Melanocyte of skin (primary cell): ENCODE measurements at places on chromosomes 3 and 15. TPM values are rescaled to one million over a fixed set of nuclear protein-coding genes. Genes with fewer than 3 reads are reported as not detected.

MORC1 gene
- total RNA-seq = 0.34 and 0.36 TPM in 2 replicates

SHF gene
- total RNA-seq = 3.8 and 17.4 TPM in 2 replicates

KBTBD8 gene
- total RNA-seq = 3.0 and 3.2 TPM in 2 replicates

DAZL gene
- not detected in 2 replicates for total RNA-seq

COL6A5 gene
- under 0.01 TPM in 1 of 2 replicates, not detected in the other for total RNA-seq

TSPAN3 gene
- total RNA-seq = 232 and 257 TPM in 2 replicates
